Stimulated activated CD8-positive, alpha-beta memory T cell treated with anti-CD3 and anti-CD28 coated beads, Interleukin-2, amount 100 ng/mL, for 48 hours (primary cell): ENCODE measurements at places on chromosomes 16 and 17.

- no peak for DNase-seq
Measured at GRCh38 chr16:74726716-74727115, 26.1 kb upstream of the MLKL start.

DNA sequence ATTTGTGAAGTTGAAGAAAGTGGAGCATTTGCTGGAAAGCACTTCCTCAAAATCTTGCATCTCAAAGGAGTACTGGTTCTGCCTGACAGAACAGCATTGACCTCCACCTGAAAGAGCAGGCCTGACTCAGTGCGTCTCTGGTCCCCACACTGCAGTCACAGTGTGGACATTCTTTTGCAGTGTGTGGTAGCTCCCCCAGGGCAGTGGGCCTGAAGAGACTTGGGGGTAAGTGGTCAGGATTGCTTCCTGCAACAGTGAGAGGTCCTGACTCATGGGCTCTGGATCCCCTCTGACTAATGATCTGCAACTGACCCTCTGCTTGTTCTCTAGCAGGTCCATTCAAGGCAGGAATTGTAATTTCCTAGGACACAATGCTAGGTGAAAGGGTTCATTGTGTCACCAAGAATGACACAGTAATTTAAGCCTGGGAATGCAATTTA, 204.9 kb upstream of the KCNJ16 start:
- no peak for DNase-seq

DNA sequence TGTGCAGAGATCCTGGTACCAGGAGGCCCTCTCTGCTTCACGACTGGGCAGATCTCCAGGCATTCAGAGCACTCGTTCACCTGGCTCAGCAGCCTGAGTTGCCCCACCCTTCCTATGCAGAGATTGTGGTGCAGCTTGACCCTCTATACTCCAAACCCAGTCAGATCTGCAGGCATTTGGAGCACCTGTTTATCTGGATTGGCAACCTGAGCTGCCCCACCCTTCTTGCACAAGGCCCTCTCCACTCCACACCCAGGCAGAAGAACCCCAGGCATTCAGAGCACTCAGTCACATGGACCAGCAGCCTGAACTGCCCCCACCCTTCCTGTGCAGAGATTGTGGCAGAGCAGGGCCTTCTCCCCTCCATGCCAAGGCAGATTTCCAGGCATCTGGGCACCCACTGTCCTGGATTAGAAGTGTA, 88.4 kb upstream of the CDH5 start:
- no peak for DNase-seq

- peak; percentile 42 for DNase-seq
Measured at GRCh38 chr17:75535119-75535537, 9.6 kb downstream of the LLGL2 start.

- peak; percentile 53 for DNase-seq
Measured at GRCh38 chr16:57084257-57084770, 8.1 kb upstream of the CPNE2 start.

DNA sequence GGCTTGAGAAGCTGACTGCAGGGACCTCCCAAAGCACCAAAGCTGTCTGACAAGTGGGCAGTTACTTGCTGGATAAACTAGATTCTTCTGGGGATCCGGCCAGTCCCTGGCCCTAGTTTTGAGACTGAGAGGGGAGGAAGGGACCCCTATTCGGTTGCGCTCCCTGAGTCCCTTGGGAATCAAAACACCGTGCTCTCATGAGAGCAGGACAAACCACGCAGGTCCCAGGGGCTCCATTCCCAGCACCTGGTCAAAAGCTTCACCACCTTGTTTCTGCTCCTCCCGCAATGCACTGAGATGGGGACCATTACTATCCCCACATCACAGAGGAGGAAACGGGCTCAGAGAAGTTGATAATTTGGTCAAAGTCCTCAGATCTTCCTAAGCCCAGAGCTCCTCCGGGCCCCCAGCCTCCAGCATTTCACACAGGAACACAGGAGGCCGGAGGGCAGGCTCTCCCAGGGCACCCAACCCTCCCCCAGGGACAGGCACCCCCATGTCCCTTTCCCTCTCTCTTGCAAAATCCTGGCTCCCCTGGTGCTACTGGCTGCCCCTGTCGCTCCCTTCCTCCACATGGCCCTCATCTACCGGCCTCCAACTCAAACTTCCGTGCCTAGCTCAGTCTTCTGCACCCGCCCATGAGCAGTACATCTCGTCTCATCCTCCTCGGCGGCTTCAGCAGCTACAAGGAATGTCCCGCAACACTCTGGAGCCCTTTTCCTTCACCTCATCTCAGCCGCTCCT, 3.3 kb downstream of the TRIM65 start:
- no peak for DNase-seq

DNA sequence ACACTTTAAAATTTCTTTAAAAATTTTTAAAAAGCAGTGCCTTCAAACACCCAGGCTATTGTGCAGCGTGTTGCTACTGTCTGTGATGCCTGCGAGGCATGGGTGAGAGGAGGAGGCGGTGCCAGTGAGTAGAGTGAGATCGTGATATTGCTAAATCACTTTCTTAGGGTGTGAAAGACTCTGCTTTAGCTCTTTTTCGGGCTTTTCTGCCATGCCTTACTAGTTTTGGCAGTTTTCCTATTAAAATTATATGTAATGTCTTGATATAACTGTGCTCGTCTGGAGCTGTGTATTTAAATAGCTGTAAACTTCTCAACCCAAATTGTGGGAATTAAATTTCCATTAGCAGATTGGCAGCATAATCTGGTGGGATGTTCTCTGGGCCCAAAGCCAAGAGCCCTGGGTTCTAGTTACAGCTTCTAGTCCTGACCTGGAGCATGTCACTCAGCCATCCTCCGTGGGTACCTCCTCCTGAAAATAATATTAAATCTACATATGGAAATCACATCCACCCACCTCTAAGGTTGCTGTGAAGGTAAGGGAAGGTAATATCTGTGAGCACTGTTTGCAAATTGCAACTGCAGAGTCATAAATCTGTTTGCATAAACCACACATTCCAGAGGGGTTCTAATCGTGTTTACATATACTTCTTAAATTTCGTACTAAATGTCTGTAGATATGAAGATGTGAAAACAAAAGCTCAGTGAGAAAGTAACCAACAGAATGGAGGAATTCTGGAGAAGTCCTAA, 264.3 kb upstream of the CACNG5 start:
- no peak for DNase-seq

- no peak for DNase-seq
Measured at GRCh38 chr16:54847609-54848008, 83.1 kb upstream of the IRX5 start.

DNA sequence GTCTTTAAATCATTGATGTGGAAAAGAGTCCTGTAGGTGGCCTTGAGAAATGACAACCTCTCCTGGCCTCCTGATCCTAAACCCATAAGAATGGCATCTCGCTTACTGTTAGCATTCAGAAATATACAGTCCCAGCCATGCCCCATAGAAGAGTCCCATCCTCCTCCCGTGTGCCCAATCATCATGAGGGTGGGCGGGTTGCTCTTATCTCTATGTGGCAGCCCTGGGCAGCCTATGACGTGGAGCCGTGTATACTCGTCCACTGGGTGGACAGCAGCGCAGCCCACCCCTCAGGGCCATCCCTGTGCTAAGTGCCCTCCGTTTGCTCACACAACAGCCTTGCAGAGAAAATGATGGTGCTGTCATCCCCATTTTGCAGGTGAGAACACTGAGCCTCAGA, 105.3 kb downstream of the AMFR start:
- no peak for DNase-seq
